ENCODE measurements at places on chromosomes 3 and 15.

DNA sequence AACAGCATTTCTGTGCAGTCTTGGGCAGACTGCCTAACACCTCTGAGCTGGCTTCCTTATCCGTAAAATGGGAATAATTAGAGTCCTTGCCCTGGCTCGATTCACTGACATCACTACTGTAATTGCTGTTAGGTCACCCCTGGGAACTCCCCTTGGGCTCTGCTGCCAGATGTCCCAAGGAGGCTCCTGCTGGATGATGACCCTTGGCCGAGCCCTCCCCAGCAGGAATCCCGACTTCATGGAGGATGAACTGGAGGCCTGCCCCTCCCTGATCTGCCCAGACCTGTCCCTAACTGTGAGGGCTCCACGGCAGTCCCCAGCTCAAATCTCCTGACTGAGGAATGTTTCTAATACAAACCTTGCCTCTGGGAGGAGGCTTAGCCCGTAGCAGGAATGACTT is 18.0 kb downstream of the ESYT3 start:
- DNase-seq: no peak

GRCh38 chr3:26683902-26684301 is 61.3 kb downstream of the LRRC3B start:
- DNase-seq: no peak

DNA sequence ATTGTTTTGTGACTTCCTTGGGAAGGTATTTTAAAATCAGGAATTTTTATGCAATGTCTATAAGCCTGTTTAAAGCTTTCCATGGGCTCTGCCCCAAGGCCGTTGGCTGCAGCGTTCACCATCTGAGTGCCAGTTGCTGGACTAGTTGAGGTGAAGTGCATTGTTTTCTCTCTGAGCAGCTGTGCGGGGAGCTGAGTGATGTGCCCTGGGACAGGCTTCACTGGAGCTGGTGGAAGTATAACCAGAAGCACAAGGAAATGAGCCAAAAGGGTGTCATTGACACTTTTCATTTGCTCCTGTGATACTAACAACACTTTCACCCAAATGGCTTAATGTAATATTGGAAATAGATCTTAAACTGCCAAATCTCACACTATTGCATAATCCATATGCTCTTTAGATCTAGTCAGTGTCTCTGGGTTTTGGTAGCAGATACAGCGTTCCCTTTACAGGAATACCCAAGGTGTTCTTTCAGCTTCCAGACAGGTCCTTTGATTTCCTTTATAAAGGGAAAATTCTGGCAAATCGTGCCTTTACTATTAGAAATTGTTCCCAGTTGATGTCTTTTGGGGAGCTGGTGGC is 29.2 kb downstream of the APH1B start:
- no peak for DNase-seq

- DNase-seq: no peak
Observed at GRCh38 chr3:132407025-132407424, 10.3 kb upstream of the DNAJC13 start.

DNA sequence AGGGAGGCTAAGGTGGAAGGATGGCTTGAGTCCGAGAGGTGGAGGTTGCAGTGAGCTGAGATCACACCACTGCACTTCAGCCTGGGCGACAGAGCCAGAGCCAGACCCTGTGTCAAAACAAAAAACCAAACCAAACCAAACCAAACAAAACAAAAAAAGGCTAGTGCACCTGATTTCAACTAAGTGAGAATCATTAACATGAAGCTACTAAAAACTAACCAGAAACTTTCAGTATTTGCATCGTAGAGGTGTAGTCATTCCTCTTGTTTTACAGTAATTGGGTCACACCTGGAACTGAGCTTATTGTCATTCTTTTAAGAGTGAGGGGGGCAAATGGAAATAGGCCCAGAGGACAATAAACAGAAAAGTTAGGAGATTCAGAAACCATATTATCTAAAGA is 58.5 kb downstream of the ST6GAL1 start:
- no peak for DNase-seq

GRCh38 chr15:82910721-82911120 is 41.8 kb downstream of the HOMER2 start:
- no peak for DNase-seq

DNA sequence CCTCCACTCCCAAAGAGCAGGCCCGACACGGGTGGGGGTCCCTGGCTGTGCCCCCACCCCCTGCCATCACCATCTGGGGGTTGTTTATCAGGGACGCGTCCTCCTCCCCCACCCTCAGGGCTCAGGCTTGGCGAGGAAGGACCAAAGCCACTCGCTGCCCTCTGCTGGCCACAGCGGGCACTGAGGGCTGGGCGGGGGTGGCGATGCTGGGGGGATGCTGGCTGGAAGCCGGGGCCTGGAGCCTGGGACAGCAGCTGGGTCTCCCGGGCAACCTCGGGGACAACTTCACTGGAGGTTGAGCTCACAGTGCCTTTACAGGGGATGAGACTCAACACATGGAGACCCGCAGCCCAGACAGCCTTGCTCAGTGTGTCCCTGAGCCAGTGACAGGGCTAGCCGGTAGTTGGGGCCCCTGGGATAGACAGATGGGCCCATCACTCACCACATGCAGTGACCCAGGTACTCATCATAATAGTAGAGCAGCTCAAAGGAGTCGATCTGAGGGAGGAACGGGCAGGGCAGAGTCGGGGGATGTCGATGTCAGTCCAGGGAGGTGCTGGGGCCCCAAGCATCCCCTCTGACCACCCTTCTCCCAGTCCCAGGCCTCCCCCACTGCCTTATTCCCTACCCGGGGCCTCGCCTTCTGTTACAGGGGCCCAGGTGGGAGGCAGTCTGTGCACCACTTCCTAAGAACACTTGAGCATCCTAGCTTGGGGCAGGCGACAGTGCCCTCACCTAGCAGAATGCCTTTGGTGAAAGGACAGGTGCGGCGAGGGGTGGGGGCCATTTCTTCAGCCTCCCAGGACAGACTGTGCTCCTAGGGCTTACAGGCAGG is 5.9 kb upstream of the CALML4 start:
- peak; percentile 39 for DNase-seq

DNA sequence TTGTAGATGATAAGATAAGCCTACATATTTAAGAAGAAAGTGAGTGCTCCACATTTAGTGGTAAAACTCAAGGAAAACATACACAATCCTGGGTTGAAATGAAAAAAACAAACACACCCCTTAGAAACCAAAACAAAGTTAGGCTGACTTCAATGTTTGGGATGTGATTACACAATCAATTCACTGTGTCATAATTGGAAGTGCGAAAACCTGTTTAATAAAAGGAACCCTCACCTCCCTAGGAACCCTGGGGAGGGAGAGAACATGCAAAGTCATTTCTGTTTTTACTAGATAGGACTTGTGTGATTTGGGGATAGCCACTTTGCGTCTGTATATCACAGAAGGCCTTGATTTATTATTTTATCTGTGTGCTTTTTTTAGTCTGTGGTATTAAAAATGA is 275.0 kb downstream of the NFKBIZ start:
- no peak for DNase-seq

GRCh38 chr3:71067977-71068654 is 515.4 kb downstream of the FOXP1 start:
- no peak for DNase-seq

DNA sequence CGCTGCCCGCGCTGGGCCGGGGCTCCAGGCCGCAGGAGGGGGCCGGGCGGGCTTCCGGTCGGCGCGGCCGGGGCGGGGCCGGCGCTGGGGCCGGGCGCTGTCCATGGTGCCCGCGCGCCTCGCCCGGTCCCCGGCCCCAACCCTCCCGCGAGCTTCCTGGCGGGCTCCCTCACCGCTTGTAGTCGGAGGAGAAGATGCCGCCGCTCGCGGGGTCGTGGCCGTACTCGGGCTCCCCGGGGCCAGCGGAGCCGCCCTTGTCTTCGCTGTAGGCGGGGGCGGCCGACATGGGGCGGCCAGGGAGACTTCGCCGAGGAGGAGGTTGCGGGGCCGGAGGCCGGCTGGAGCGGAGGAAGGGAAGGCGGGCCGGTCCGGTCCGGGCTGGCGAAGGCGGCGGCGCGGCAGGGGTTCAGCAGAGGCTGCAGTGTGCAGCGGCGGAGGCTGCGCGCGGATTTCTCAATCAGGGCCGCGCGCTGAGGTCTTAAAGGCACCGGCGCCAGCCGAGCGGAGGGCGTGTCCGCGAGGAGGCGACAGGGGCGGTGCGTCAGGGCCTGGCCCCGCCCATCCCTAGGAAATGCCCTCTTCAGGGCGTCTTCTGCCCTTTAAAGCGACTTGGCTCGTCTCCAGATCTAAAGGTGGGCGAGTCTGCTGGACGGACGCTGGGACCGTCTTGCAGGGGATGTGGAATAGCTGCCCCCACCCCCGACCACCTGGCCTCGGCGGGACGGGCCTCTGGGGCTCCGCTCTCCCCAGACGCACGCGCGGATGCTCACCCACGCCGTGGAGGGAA is at the start of gene AP3B2:
TSS of gene AP3B2 (minus strand) at position 455 of the 787 bp plus-strand sequence. CDS start at position 286, 169 bp downstream.
- peak; percentile 45 for DNase-seq

- DNase-seq: no peak
Observed at GRCh38 chr3:14721126-14721864, 46.4 kb downstream of the C3orf20 start.

Data from stimulated activated CD8-positive, alpha-beta memory T cell treated with anti-CD3 and anti-CD28 coated beads, Interleukin-15, amount 100 ng/mL, for 24 hours (primary cell).